ENCODE measurements at places on chromosomes 13 and 19. TPM values are rescaled to one million over a fixed set of nuclear protein-coding genes. Genes with fewer than 3 reads are reported as not detected.

DNA sequence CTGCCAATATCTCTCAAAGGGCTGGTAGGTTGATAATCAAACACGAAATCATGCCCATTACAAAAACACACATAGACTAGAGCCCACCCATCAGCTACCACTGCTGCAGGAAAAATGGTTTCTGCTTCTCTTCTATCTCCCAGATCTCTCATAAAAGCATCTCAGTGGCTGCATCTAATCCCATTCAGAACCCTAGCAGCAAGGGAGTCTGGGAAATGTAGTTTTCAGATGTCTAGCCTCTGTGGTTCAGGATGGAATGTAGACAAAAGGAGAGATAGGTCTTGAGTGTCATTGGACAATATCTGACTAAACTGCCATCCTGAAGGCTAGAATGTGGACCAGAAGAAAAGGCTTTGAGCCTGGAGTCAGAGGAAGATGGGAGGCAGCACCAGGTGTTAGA, 32.1 kb downstream of the RDH8 start:
- H3K27me3 ChIP-seq: no peaks in the 10 kb centered on the region
- H3K36me3 ChIP-seq: no peaks in the 10 kb centered on the region
- no peak for DNase-seq
- no peaks in the 10 kb centered on the region for H3K4me1 ChIP-seq

FARP1 gene
- total RNA-seq: 50.9 TPM

ZNF99 gene
- total RNA-seq: not detected

DNA sequence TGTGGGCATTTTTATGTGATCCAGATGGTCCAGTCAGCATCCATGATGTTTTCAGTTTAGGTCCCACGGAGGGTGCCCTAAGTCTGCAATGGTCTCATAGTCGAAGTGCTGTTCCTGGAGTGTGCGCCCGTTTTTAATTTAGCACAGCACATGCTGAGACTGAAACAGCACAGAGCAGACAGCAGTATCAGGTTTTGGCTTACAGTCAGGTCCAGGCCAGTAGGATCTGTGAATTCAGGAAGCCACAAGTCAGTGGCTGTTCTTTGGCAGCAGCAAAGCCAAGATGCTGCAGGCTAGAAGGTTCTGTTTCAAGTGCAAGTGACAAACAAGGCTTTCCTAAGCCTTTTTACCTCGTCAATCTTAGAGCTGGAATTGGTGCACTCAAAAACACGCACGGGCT, 18.3 kb downstream of the FBXO27 start:
- no peaks in the 10 kb centered on the region for H3K27me3 ChIP-seq
- no peaks in the 10 kb centered on the region for H3K36me3 ChIP-seq
- H3K4me3 ChIP-seq: no peak overlapping the region
- no peak overlapping the region for H3K27ac ChIP-seq
- no peaks in the 10 kb centered on the region for H3K4me1 ChIP-seq

PARP4 gene
- total RNA-seq: 30.6 TPM

GRCh38 chr13:95185851-95186250, 115.4 kb downstream of the ABCC4 start:
- H3K27me3 ChIP-seq: no peaks in the 10 kb centered on the region
- H3K4me3 ChIP-seq: no peak overlapping the region
- DNase-seq: no peak
- no peaks in the 10 kb centered on the region for H3K4me1 ChIP-seq
- H3K27ac ChIP-seq: no peak overlapping the region

KIR2DL3 gene
- total RNA-seq: not detected

GRCh38 chr13:61857198-61857597, 441.5 kb upstream of the PCDH20 start:
- no peaks in the 10 kb centered on the region for H3K27me3 ChIP-seq
- no peaks in the 10 kb centered on the region for H3K36me3 ChIP-seq
- H3K4me1 ChIP-seq: no peaks in the 10 kb centered on the region
- H3K27ac ChIP-seq: no peak overlapping the region

- peaks cover 2% of the 10 kb centered on the region for H3K4me1 ChIP-seq
- no peaks in the 10 kb centered on the region for H3K36me3 ChIP-seq
- H3K4me3 ChIP-seq: peak within 1 kb of the TSS; percentile 91
- DNase-seq: peak; percentile 84
- no peaks in the 10 kb centered on the region for H3K27me3 ChIP-seq
- H3K27ac ChIP-seq: peak within 1 kb of the TSS; percentile 39
Observed at GRCh38 chr19:57708641-57709361, at the start of gene ZNF154. Gene ZNF154, minus strand, starts transcription at chr19:57709204. Its CDS starts 233 bp downstream, at chr19:57708971.

DNA sequence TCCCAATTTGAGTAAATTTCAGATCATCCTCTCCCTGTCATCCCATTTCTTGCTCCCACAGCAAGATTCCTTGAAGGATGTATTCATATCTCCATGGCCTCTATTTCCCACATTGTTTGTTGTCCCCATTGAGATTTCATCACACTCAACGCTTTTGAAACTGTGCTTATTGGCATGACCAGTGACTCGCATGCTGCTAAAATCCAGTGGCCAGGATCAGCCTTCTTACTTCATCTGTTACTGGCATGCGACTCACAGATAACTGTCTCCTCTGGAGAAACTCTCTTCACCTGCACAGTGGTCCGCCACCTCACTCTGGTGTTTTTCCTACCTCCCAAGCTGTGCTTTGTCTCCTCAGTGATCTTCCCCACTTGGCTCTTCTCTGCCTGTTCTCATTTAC, 95.8 kb downstream of the WASF3 start:
- no peaks in the 10 kb centered on the region for H3K27me3 ChIP-seq
- no peak for DNase-seq
- no peak overlapping the region for H3K4me3 ChIP-seq
- no peaks in the 10 kb centered on the region for H3K4me1 ChIP-seq

GRCh38 chr19:33345163-33345562, 28.3 kb upstream of the CEBPG start:
- no peak overlapping the region for H3K27ac ChIP-seq
- H3K36me3 ChIP-seq: no peaks in the 10 kb centered on the region
- peaks cover 14% of the 10 kb centered on the region for H3K27me3 ChIP-seq
- no peak overlapping the region for H3K4me3 ChIP-seq

DNA sequence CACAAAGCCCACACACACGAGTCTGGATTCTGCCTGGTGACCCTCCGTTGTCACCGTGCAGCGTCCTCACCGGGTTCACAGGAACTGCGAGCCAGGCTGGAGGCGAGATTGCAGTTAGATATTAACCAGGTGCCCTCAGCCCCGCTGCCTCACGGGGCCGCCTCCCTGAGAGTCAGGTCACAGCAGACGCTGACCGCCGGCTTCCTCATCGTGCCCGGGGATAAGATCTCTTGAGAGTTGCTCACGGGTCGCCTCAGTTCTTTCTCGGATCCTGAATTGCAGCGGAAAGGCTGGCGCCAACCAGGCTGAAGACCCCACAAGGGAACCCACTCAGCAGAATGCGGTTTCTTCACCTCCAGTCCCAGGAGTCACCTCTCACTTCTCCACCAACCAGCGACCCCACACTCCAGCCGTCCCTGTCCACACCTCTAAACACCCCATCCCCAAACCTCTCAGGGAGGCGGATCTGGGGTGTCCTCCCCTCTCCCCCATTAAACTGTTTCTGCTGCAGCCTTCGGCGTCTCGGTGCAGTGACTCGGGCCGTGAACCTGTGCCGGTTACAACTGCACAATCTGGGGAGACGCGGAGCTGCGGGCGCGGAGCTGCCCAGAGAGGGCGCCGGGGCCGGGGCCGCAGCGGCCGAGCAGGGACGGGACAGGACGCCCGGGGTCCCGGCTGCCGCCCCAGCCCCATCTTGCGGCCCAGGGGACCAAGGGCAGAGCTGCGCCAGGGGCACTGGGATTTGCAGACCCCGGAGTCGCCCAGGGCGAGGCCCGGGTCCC, 591 bp downstream of the ZNF823 start:
- H3K36me3 ChIP-seq: no peaks in the 10 kb centered on the region
- no peaks in the 10 kb centered on the region for H3K27me3 ChIP-seq
- no peaks in the 10 kb centered on the region for H3K4me1 ChIP-seq
- H3K27ac ChIP-seq: peak overlapping the region; percentile 78

- H3K4me1 ChIP-seq: peaks cover 7% of the 10 kb centered on the region
- no peaks in the 10 kb centered on the region for H3K27me3 ChIP-seq
- DNase-seq: peak; percentile 97
- no peaks in the 10 kb centered on the region for H3K36me3 ChIP-seq
- no peak overlapping the region for H3K27ac ChIP-seq
Observed at GRCh38 chr19:8240274-8241229, 31.4 kb downstream of the CERS4 start.

DNA sequence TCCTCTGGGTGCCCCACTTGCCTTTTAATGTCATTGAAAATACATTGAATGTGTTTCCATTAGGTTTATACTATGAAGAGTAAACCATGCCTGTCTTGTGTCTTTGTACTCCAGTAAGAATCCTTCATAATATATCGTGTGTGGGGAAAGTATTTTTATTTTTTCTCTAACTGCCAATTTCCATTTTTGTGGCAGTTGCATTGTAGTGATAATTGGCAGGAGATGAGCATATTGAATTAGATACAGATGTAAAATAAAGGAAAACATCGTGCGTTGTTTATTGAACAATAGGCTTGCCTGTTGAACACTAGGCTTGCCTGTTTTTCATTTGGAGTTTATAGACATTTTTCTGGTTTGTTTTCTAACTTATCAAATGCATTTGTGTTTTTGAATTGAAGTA, 218.8 kb downstream of the NBEA start:
- DNase-seq: no peak
- no peak overlapping the region for H3K4me3 ChIP-seq
- H3K27ac ChIP-seq: no peak overlapping the region
- no peaks in the 10 kb centered on the region for H3K4me1 ChIP-seq

OR7A5 gene
- total RNA-seq: not detected

METTL21C gene
- 0.17 TPM for total RNA-seq

DAND5 gene
- total RNA-seq: not detected

DNA sequence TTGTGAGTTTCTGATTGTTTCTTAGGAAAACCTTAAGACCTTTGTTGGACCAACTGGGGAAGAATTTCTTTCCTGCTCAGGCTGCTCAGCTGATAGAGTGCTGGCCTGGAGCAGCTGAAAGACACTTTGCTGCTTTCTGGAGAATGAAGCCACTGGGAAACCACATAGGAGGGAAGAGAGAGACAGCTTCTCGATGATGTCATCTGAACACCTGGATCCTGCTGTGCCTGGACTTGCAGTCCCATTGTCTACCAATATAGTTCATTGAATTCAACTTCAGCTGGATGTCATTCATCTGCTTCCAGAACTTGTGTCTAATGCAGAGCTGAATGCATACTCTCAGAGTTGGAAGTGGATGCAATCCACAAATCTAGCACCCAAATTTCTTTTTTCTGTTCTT, 34.3 kb upstream of the TSHZ3 start:
- H3K4me3 ChIP-seq: no peak overlapping the region
- H3K27me3 ChIP-seq: peaks cover 2% of the 10 kb centered on the region
- H3K27ac ChIP-seq: no peak overlapping the region
- no peak for DNase-seq

DNA sequence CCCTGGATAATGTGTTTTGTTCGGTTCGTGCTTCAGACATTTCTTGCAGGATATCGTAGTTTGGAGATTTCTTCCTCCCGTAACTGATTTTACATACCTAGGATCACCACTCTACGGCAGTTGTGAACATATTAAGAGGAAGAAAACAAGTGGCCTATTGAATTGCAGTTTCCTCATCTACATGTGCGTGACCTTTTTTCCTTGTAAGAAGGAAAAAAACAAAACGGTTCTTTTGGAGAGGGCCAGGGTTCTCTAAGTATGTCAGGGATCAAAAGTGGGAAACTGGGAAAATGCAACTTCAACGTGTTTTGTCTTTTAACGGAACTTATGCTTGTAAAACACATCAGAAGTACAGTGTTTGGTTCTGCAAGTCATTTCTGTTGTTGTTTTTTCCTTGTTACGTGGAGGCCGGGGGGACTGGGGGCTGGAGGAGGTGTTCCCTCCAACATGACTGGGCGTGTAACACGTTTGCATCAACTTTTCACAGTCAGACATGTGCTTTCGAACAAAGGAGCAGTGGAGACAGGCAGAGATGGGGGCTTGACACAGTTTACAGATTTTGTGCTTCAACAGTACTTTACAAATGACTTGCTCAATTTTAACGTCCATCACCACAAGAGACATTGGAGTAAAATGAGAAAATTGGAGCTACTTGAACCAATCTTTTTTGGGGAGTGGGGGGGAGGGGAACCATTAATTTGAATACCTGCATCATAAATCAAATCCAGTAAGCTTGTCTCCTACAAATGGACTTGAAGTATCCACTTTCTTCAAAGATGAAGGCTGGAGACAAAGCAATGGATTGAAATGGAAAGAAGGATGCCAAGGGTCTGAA, 3.8 kb downstream of the ZC3H4 start:
- peak overlapping the region; percentile 79 for H3K4me3 ChIP-seq
- H3K27ac ChIP-seq: peak overlapping the region; percentile 99
- no peaks in the 10 kb centered on the region for H3K27me3 ChIP-seq
- H3K4me1 ChIP-seq: peaks cover 12% of the 10 kb centered on the region
- DNase-seq: peak; percentile 65

GRCh38 chr19:42554046-42554575, 25.8 kb upstream of the CEACAM1 start:
- H3K27ac ChIP-seq: no peak overlapping the region
- H3K4me3 ChIP-seq: no peak overlapping the region
- no peaks in the 10 kb centered on the region for H3K36me3 ChIP-seq
- no peak for DNase-seq

DNA sequence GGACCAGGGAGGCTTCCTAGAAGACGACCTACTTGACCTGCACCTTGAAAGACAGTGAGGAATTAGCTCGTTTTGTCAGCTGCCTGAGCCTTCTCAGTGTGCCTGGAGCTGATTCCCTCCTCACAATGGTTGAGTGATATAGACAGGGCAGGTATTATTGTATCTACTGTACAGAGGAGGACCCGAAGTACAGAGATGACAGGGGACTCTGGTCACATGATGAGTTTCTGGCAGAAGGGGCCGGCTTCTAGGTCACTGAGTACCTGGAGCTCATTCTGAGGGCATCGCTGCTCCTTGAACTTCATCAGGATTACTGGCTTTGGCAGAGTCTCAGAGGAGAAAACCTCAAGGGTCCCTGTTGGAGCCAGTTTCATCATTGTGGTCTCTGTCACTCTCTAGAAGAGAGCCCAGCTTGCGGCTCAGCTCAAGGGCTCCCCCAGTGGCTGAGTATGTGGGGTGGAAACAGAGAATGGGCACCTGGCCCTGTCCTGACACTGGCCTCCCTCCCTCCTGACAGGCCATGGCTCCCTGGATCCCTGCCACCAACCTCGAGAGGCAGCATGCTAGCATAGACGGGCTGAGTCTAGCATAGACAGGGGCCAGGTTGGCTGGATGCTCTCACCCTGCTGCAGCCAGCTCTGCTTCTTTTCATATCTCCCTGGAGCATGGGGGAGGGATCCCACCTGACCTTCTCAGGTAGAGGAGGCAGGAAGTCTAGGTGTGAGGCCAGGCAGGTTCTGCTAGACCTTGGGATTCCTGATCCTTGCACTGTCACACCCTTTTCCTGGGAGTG, 38.7 kb downstream of the NFIX start:
- H3K27me3 ChIP-seq: no peaks in the 10 kb centered on the region
- peak overlapping the region; percentile 32 for H3K27ac ChIP-seq
- DNase-seq: peak; percentile 69

SIGLEC5 gene
- total RNA-seq: not detected

DNA sequence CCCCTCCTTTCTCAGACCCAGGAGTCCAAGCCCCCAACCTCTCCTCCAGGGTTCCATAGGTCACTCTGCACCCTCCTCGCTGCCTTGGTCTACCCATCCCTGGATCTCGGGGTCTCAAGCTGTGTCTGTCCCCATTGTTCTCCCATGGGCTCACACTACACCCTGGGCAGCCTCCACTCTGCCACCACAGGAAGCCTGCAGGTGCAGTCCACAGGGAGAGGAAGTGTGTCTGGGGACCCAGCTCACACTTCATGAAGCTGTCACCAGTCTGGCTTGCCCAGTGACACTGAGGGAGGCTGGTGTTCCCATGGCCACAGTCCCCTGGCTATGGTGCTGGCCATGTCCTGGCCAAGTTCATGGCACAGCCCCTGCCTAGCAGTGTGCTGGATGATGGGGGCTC, 5.3 kb downstream of the NECTIN2 start:
- H3K27ac ChIP-seq: no peak overlapping the region
- no peaks in the 10 kb centered on the region for H3K27me3 ChIP-seq
- peaks cover 3% of the 10 kb centered on the region for H3K4me1 ChIP-seq
- DNase-seq: no peak
- H3K4me3 ChIP-seq: no peak overlapping the region
- peaks cover 4% of the 10 kb centered on the region for H3K36me3 ChIP-seq

LRRC4B gene
- 0.17 TPM for total RNA-seq

Measured in fibroblast of lung (primary cell).